Activated CD8-positive, alpha-beta memory T cell treated with anti-CD3 and anti-CD28 coated beads, Interleukin-2, amount 50 U/mL, for 48 hours (primary cell): ENCODE measurements at places on chromosomes 1 and 21.

DNA sequence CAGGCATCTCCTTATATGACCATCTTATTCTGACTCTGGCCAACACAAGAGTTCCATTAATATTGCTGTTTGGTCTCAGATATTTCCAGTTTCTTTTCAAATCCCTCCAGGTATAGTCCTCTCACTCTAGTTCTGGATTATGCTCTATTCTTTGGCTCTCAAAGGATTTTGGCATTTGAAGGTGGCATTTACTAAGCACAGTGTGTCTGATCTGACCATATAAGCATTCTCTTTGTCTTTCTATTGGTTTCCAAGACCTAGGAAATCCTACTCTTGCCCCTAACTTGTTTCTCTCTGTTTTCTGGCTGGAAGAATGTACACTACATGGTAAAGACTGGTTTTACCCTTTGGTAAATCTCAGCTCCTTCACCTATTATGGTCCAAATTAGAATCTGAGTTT, 12.7 kb upstream of the ACADM start:
- no peak for DNase-seq

DNA sequence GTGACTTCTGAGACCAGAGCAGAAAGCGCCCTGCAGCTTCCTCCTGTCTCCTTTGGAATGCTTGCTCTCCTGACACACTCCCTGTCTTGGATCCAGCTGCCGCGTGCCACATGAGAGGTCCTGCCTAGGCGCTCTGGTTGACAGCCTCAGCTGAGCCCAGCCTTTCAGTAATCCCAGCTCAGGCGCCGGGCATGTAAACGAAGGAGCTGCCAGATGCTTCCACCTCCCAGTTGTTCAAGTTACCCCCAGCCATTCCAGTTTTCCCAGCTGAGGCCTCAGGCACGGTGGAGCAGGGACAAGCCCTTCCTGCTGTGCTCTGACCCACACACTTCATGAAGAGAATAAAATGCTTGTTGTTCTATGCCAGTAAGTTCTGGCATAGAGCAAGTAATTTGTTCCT, 14.3 kb upstream of the CD34 start:
- DNase-seq, result no peak

- no peak for DNase-seq
Measured at GRCh38 chr1:114345930-114346479, 165.0 kb downstream of the TRIM33 start.

GRCh38 chr1:239979456-239979855, 112.2 kb upstream of the FMN2 start:
- DNase-seq, result no peak

DNA sequence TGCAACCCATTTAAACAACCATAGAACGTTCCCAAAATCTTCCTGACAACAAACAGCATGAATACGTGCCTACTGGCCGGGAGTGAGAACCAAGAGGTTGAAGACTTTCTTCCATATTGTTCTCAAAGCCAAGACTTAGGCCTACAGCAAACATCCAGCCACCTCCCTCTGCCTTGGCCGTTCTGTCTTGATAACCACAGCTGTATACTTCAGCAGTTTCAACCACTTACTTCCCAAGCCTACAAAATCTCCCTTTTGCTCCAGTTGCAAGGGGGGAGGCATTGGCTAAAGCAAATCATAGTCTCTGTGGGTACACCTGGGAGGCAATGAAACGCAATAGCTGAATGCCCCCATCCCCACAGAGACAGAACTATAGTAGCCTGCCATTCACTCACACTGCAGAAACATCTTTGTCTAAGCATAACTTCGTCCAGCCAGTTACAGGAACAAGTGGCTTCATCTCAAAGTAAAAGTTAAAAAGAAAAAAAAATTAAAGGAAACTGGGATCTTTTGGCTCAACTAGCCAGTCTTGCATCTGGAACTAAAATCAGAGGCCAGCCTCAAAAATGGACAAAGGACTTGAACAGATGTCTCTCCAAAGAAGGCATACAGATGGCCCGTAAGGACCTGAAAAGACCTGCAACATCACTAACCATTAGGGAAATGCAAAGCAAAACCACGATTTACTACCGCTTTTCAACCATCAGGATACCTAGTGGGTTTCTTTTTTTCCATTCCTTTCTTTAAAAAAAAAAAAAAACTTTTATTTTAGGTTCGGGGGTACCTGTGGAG, 186.0 kb downstream of the PSMG1 start:
- no peak for DNase-seq

GRCh38 chr1:117852853-117853553, 76.4 kb downstream of the GDAP2 start:
- no peak for DNase-seq

GRCh38 chr1:24805534-24806301, 60.5 kb downstream of the CLIC4 start:
- DNase-seq, result no peak
